ENCODE measurements at places on chromosomes 12 and 14. TPM values are rescaled to one million over a fixed set of nuclear protein-coding genes. Genes with fewer than 3 reads are reported as not detected.

The STYK1 gene
- 43.1 TPM for total RNA-seq

DNA sequence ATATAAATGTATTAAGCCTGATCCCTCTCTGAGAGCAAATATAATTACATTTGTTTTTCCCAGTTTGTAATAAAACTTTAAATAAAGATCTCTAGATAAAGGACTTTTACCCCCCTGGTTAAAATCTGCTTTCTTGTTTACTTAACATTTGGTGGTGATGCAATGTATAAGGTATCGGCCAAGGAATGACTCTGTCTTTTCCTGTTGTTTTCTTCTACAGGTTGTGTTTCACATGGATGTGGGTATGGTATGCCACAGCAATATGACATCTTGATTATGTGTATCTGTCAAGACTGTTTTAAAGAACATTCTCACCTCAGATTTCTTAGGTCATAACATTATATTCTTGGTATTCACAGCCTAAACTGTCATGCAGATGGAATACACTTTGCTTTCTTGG is 210.6 kb upstream of the NOVA1 start:
- DNase-seq: no peak

DNA sequence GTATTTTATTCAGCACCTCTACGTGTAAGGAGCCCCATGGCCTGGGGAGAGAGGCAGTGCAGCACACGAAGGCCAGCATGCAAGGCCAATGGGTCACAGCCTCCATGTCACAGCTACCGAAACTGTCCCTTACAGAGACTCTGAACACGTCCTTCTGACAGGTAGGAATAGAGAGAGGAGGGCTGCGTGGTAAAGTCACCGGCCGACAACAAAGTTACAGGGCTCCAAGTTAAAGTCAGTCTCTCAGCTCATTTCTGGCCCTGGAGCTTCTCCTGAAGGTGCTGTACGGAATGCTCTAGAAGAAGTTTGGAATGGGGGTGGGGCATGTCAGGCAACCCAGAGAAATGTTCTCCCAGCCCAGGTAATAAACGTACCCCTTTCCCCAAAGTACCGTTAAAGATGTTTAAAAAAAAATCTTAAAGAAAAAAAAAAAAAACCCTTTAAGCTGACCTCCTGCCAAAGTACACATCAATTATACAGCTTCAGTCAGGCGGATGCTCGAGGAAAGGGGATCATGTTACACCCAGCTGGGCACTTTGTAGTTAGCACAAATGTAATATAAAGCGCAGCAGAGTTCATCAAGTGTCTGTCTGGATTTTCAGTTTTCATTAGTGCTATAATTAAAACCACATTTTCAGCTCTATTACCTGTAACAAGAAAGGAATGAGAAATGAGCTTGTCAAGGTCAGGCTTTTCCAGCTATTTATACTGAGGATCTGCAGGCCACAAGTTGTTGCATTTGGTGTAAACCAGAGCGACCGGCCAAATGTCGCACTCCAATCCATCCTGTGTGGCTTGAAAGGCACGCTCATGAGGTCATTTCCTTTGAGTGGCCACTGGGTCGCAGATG is 53.3 kb upstream of the CDKN3 start:
- DNase-seq: no peak

- peak; percentile 61 for DNase-seq
These were observed 197.0 kb upstream of the AMIGO2 start for GRCh38 chr12:47276621-47277309.

DNA sequence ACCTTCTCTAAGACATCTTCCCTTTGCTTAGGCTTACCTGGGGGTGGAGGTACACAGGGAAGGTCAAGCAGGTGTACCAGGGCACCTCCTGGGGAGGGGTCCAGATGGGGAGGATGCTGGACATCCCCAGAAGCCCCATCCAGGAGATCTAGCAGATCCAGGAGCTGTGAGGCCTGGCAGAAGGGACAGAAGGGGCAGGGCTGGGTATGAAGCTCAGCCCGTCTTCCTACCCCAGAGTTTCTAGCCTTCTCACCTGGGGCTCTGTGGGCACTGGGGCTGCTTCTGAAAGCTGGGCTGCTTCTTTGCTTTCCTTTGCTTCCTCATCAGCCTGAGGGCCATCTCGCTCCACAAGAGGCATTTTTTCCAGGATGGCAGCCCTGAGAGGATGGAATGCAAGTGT is 5.2 kb downstream of the THTPA start:
- no peak for DNase-seq

GRCh38 chr12:65858831-65859230 is 34.5 kb downstream of the HMGA2 start:
- DNase-seq: no peak

DNA sequence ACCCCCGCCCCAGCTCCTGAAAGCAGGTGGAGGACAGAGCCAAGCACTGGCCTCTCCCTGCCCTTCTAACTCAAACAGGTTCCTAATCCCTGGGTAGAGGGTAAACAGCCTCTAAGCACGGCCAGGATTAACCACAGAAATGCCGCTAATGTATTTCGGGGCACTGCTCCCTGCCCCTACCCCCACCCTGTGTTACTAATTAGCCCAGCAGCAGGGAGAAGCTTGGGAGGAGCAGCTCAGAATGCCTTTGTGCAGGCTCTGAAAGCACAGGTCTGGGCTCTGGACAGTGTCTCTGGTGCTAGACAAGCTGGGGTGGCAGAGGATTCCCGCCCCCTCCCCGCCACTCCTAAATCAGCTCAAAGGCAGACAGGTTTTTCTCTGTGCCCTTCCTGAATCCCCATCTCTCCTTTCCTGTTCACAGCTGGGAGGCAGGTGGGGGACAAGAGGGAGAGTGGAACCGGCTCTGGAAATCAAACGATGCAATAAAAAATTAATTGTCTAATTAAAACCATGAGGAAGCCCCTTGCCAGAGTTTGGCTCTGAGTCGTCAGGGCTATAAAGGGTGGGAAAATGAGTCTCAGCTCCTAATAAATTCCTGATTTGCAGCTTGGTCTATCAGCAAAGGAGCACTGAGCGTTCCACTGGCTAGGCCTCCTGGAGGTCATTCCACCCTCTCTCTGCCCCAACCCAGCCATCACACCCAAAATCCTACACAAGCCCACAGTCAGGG is 53.0 kb downstream of the SMUG1 start:
- DNase-seq: peak; percentile 25

GRCh38 chr14:53306267-53306721 is 153.2 kb upstream of the DDHD1 start:
- DNase-seq: peak; percentile 18

All from Peyer's patch (tissue), 4 donors.